AG20443 (cell line): ENCODE measurements at places on chromosomes 4 and X.

- peak; percentile 14 for DNase-seq
These were observed 229.2 kb upstream of the ARSJ start for GRCh38 chr4:114208574-114209151.

DNA sequence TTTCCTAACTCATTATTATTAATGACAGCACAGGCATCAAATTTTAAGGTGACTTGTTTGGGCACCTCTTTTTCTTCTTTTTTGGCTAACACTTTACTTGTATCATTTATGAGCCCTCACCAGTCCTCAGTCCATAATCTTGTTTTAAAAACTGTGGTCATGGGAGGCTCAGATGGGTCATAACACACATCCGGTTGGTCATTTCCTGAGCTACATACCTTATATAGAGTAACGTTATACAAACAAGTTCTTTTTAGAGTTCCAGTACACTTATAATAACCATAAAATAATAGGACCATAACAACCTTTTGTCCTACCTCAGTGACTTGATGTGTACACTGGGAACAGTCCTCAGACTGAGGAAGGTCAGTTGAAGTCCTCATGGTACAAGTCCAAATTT, 21.1 kb upstream of the PLS3 start:
- DNase-seq, result no peak

- peak; percentile 49 for DNase-seq
These were observed 56.4 kb upstream of the XIAP start for GRCh38 chrX:123803331-123803983.

DNA sequence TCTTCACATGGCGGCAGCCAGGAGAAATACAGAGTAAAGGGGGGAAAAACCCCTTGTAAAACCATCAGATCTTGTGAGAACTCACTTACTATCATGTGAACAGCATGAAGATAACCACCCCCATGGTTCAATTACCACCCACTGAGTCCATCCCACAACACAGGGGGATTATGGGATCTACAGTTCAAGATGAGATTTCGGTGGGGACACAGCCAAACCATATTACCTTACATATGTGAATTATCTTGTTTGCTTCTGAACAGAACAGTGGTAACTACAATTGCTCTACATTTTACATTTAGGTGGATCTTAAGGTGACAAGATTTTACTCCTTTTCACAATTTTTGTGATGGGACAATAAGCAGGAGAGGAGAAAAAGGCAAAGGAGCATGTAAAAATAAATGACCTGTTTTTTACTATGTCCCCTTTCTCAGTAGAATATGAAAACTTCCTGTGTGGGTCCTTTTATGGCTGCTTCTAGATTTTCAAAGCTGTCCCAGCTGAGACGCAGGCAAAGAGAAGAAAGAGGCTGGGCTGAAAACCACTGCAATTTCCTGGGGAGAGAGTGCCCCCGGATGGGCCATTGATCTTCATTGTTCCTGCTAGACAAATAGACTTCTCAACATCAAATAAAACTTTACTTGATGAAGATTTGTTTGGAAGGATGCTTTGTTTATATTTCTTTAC, 45.9 kb upstream of the PGM2 start:
- peak; percentile 20 for DNase-seq

- no peak for DNase-seq
These were observed 85.7 kb downstream of the ADRA2C start for GRCh38 chr4:3851881-3852280.

- no peak for DNase-seq
These were observed 8.1 kb upstream of the NDST4 start for GRCh38 chr4:115121351-115122043.

DNA sequence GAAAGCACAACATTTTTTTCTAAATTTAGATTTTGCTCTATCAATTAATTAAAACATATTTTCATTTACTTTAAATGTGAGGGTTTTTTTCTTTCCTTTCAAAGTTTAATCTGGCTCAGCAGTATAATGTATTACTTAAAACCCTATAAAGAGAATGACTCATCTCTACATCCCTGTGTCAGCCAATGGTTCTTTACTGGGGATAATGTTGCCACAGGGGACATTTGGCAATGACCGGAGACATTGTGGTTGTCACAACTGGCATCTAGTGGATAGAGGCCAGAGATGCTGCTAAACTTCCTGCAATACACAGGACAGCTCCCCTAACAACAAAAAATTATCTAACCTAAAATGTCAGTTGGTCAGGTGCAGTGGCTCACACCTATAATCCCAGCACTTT, 53.8 kb downstream of the SYNPO2 start:
- no peak for DNase-seq

DNA sequence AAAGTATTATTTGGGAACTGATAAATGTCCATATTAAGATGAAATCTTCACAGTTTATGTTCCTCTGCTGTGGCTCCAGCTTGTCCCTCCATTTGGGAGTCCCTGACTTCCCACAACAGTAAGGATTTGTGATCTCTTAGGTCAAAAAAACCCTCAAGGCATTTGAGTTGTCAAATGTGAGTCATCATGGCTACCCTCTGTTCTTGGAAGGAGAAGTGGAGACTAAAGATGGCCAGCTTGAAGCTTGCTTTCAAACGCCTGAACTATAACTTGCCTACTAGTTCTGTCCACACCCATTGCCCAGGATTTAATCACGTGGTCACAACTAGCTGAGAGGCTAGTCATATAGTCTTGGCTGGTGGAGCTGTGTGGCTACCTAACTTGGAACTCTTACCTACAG, 107.8 kb downstream of the CCNG2 start:
- DNase-seq, result no peak

DNA sequence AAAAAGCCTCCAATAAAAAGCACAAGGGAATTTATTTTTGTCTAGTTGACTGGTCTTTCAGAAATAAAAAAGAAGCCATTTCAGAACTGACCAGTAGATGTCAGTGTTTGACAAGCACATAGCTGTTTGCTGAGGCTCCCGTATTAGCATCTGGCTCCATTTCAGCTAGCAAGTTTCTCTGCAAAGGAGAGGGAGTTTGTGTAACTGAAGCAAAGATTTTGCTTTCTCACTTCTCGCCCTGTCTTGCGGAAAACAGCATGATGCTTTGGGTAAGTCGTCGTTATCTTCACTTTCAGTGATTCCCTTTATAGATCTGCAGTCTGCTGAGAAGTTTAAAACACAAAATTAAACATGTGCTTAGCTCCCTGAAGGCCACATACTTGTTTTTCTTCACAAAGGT, 85.5 kb downstream of the CT47B1 start:
- DNase-seq, result peak; percentile 52

- DNase-seq, result peak; percentile 3
These were observed 239.2 kb upstream of the DDX53 start for GRCh38 chrX:22760513-22761057.

DNA sequence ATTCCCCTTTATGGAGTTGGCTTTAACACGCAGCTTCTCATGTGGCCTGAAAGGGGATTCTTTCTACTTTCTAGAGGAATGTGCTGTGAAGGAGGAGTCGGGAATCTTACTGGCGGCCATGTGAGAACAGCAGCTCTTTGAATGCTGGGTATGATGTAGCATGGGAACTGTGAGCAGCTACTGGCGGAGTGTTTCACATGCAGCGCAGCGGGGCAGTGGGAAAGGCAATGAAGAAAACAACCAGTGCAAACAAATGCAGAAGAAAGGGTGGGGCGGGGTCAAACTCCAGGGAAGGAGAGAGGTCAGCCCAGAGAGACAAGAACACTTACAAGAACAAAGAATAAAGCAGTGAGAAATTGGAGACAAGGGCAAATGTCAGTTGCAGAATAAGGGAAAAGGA, 363.8 kb upstream of the FTHL17 start:
- no peak for DNase-seq

GRCh38 chr4:3192188-3192587, 56.8 kb upstream of the MSANTD1 start:
- DNase-seq, result no peak

DNA sequence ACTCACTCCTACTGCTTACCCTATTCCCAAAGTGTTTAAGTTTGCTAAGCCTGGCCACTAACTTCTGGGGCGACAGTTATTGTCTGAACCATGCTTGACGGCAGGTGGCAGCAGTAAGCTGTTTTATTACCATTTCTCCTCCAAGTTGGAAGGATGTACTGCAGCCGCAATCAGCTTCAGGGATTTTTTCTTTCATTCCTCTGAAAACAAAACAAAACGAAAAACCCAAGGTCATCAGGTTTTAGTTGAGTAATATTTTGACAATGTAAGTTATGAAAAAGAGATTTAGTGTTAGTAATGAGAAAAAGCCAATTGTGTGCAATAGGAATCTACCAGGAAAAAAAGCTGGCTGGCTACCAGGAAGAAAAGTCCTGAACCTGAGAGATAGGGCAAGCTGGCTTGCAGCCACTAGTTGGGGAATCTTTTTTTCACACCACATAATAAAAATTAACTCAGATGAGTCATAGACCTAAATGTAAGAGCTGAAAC, 13.2 kb upstream of the RAB9B start:
- peak; percentile 62 for DNase-seq

GRCh38 chrX:39144956-39145355, 343.7 kb downstream of the MID1IP1 start:
- DNase-seq, result peak; percentile 17
